ENCODE measurements at places on chromosomes 2 and 18.

DNA sequence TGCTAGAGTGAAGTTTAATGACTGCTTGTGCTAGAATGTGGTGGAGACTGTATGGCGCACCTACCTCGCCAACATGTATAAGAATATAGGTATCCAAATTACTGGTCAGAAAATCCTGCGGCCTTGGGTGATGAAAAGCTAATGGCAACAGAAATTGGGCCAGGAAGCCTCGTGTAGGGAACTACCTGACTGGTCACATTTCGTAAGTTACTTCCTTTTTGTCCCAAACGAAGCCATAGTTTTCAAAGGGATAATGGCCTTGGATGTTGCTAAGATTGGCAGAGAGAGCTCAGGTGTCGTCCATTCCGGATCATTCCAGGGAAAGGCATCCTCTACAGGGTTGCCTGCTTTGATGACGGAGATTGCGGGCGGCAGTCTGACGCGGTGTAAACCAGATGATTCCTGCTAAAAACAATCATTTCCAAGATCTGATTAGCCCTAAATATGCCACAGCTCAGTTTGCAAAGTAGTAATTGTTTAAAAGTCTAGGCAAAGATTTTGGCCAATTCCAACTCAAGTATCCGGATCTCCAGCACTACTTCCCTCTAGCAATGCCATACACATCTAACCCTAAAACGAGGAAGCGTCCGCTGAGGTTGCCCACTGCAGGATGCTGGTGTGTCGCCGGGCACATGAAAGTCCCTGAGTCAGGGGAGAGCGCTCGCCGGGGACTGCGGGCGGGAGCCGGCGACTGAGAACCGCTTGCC, 708 bp upstream of the MALT1 start:
- DNase-seq, result no peak

DNA sequence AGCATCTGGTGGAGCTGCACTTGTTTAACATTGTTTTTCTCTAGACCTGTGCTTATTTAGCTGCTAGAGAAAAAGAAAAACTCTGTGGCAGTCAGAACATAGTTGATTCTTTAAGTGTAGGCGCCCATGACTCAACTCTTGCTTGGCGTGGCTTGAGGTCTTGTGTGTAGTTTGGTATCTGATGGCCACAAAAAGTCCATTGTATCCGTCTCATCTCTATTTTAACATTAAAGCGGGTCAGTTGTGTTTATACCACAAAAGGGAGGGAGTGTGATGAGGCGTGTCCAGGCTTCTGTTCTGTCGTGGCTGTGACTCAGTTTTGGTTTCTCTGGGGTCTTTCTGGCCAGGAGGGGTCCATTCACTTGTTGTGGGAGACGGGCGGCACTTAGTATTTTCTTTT, 24.2 kb upstream of the UGT1A8 start:
- DNase-seq, result no peak

DNA sequence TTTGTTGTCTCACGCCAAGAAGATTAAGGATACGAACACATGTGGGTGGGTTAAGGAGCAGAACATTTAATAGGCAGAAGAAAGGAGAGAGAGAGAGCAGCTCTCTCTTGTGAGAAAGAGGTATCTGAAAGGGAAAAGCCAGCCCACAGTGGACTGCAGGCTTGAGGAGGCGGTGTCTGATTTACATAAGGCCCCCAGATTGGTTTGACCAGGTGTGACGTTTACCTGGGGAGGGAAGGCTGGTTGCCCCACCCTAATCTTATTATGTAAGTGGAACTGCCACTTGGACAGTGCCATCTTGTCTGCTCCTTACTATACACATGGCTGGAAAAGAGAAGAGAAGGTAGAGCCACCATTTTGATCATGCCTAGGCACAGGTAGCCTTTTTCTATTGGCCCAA, 189.2 kb downstream of the NCK2 start:
- DNase-seq, result no peak

- DNase-seq, result no peak
These were observed 142.3 kb upstream of the ITGA6 start for GRCh38 chr2:172285010-172285621.

DNA sequence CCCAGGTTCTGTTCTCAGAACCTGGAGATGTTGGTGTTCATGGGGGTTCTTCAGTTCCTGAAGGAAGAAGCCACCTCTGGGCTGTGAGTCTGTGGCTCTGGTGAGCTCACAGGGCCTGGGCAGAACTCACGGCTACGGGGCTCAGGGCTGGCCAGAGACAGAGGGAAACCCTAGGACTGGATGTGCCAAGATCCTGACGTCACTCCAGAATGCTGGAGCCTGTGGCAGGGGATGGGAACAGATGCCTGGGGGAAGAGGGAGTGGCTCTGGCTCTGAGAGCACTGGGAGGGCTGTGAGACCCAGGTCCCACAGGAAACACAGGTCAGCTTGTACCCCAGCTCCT, at the start of gene OTOF:
OTOF (minus strand) TSS at position 214 of the 343 bp plus-strand sequence.
- DNase-seq, result no peak

- DNase-seq, result no peak
These were observed 291.4 kb upstream of the POU3F3 start for GRCh38 chr2:104562537-104562936.

GRCh38 chr2:974502-974901, 23.9 kb downstream of the SNTG2 start:
- no peak for DNase-seq

DNA sequence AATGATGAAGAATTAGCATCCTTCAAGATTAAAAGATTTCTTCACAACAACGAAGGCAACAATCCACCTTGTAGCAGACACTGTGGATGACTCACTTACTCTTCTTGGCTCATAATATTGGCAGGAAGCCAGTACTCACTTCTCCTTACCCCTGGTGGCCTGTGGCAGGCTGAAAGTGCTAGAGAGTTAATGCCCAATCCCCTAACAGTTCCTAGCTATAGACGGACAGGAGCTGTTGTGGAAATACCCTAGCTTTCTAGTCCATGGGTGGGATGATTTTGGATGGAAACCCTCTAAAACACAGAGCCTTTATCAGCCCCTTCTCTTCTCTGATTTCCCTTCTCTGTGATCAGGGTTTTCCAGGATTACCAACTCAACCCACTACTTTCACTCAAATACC, 128.6 kb upstream of the NYAP2 start:
- DNase-seq, result peak; percentile 5

DNA sequence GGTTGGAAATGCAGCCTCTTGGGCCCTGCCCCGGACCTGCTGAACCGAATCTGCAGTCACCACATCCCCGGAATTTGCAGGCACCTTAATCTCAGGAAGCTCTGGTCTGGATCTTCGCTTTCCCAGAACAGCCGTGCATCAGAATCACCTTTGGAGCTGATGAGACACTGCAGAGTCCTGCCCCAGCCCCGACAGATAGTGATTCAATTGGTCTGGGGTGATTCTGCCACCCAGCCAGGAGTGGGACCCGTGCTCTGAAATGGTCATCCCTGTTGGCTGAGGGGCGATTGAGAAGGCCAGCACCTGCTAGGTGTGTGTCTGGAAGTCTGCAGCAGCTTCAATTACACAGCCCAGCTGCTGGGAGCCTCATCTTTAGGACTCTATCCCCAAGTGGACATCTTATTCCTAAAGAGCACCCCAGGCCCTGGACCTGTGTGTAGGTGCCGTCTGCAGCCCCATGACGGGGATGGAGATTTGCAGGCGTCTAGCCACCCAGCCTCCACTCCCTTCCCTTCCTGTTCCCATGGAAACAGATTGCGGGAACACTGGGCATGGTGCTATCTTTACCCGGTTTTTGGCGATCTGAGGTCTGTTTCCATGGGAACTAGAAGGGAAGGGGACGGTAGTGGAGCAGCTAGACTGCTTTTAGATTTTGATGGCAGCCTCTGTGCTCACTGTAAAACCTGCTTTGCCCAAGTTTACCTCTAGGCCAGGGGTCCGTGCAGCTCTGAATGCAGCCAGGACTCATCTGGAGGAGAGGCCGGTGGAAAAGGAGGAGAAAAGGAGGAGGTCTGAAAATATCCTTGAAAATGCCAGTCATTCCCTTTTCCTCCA, 156.1 kb downstream of the LDLRAD4 start:
- no peak for DNase-seq

- no peak for DNase-seq
These were observed 49.0 kb downstream of the CAPN13 start for GRCh38 chr2:30758191-30758651.

DNA sequence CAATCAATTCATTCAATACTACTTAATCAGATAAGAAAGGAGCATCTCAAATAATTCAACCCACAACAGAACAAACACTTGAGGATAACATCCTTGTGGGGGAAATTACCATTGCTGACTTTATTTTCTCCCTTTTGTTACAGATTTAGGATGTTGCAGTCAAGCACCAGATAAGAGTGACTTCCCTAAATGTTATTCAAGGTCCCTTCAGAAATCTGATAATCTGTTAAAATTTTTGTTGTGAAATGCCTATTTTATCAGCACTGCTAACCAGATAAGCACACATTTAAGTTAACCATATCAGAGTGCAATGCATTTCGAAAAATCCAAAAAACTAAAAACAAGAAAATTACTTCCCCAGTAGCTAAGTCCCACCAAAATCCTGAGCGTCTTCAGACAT, 33.5 kb downstream of the SUMO1 start:
- no peak for DNase-seq

- no peak for DNase-seq
These were observed 496.8 kb upstream of the RAB6C start for GRCh38 chr2:129482626-129483025.

- DNase-seq, result no peak
These were observed 179.6 kb downstream of the KLHL29 start for GRCh38 chr2:23564615-23564960.

- DNase-seq, result no peak
These were observed 12.3 kb upstream of the SMAD7 start for GRCh38 chr18:48962994-48963561.

DNA sequence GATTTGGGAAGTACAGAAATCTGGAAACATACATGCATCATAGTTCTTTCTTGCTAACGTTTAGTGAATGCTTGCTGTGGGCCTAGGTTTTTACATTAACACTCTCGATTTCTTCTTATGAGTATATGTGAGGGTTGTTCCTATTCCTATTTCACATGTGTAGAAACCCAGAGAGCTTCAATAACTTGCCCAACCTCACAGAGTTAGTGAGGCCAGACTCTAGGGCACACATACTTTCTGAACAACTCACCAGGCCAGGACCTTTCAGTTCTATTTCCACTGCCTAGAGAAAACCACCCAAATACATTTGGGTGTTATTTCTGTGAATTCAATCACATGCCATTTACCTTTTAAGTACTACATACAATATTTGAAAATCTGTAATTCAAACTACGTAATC, 8.2 kb upstream of the KCTD1 start:
- no peak for DNase-seq

- peak; percentile 65 for DNase-seq
These were observed 47.4 kb upstream of the NXPH2 start for GRCh38 chr2:138827426-138828054.

- DNase-seq, result no peak
These were observed 78.2 kb upstream of the SLC1A4 start for GRCh38 chr2:64910972-64911433.

- DNase-seq, result no peak
These were observed 27.3 kb downstream of the E2F6 start for GRCh38 chr2:11438555-11439080.

DNA sequence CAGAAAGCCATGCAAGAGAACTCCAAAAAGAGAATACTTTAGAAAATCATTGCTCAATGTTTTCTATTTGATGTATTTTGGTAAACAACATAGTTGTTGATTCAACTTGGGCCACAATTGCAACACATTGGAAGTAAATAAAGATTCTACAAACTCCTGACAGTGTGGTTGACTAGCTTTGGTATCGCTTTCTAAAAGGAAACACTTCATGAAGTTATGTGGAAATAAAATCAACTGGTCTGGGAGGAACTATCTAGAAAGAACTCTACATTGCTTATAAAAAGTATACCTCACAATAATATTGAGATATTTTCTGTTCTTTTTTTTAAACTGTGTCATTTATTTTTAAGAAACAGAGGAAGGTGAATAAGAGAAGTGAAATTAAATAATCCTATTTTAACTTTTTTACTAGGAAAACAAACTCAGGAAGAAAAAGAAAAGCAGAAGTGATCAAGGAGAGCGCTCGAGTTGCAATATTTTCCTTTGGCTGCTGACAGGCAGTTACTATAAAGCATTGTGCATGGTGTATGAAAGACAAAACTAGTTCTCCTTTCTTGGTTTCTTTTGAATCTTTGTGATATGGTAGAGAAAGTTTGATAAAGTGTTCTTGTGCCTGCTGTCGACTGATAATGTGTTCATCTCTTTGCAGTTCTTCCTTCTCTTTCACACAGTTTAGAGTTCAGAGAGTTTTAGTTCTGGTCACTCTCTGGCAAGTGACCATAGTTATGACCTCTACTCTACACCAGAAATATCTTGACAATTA, 3.0 kb downstream of the DHRS9 start:
- no peak for DNase-seq

DNA sequence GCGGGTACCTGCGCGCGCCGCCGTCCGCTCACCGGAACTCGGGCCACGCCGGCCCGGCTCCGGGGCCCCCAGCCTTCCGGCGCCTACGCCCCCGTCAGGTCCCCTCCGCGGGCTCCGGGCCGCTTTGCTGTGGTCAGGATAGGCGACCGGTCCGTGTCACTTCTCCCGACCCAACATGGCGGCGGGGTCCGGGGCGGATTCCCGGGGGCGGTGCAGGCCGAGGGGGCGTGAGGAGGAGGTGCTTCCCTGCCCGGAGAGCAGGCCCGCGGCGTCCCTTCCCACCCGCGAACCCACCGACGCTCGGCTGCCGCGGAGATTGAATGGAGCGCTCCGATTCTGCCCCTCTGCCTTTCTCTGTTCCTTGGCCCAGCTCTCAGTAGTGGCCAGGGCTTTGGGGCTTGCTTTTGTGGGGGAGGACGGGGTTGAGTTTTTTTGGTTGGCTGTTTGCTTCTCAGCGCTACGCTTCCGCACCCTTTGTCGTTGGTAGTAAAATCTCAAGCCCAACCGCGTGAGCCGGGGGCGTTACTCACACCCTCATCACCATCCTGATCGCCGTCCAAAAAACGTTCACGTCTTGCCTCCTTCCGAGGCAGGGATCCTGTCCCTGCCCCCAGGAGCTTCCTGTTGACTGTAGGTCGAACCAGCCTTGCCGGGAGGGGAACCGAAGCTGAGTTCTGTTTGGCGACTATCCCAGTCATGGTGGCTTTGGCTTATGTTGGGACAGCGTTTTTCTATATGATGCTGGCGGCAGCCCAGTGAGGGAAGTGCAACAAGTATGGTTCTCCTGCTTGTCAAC, 532 bp upstream of the YES1 start:
- DNase-seq, result peak; percentile 70

DNA sequence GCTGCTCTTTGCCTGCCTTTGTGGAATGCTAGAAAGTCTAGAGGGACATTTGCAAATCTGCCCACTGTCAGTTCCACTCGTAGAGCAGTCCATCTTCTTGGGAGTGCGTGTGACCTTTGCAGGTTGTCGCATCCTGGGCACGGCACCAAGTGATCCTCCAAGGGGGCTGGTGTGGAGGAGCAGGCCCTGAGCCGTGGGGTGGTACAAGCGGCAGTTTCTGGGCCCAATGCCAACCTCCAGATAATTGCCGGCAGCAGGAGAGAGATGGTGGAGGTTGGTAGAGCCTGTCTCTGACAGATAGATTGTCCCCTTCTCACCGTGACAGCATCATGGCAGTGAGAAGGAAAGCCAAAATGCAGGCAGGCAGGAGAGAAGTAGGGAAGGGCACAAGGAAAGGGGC, 150.7 kb upstream of the SLC14A2 start:
- peak; percentile 36 for DNase-seq

All from NCI-H774 (cell line).